ENCODE measurements at places on chromosomes 5 and 9.

DNA sequence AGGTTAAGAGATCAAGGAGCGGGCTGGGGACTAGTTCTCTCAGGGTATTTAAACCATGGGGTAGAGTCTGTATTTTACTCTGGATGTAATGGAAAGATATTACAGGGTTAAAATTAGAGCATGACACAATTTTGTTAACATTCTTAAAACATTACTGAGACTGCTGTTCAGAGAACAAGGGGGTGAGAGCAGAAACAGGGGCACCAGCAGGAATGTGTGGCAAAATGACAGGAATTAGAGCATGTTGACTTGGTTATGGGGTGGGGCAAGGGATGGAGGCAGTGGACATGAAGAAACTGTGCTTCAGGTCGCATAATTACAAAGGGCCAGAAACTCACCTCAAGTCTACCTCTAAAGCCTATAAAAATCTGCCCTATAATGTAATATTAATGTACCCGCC, 75.0 kb downstream of the TMEM232 start:
- no peak for DNase-seq

GRCh38 chr9:136202454-136203407, 2.2 kb downstream of the LHX3 start:
- DNase-seq: no peak

GRCh38 chr5:159844267-159845121, 71.8 kb upstream of the ADRA1B start:
- no peak for DNase-seq

- no peak for DNase-seq
Measured at GRCh38 chr5:78416677-78417425, 56.4 kb downstream of the SCAMP1 start.

- no peak for DNase-seq
Measured at GRCh38 chr5:66958980-66959641, 237.5 kb downstream of the CD180 start.

DNA sequence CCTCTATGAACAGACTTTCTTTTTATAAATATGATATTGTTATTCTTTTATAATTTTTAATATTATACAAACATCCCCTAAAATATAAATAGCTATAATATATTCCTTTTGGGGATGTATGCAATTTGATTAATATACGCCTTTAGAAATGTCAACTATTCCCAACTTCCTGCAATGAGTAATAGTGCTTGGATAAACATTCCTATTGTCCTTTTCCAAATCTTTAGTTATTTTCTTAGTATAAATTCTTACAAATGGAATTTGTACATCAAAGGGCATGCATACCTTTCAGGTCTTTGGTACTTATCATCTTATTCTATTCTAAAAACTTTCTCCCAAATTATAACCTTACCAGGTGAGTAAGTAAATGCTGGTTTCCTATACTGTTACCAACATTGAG, 6.2 kb downstream of the NLN start:
- no peak for DNase-seq

DNA sequence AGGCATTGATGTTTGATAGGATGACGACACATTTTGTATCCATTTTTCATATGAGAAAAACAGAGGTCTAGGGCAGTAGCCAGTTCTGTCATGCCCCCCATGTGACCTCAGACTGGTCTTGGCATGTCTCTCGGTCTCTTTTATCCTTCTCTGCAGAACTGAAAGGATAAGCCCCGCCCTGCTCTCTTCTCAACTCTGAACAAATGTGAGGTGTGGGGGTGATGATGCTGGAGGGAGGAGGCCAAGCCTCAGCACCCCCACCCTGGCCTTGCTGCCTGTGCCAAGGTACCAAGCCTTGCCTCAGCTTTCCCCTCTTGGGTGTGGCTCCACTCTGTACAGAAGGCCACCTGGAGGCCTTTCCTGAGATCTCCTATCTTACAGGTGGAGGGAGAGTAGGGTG, 19.5 kb upstream of the CRB2 start:
- DNase-seq: no peak

DNA sequence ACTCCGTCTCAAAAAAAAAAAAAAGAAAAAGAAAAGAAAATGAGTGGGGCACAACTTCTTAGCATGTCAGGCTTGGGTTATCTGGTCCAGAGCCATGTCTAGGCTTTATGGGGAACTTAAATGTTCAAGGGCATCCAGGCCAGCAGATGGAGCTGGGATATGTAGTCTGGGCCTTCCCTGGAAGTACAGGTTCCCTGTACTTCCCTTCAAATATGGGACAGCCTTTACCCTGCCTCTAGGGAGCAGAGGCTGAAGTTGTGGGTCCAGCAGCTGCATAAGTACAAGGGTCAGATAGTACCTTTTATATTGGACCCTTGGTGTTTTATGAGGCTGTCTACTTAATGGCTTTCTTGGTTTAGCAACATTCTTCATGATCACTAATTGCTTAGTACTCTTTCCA, 42.1 kb downstream of the FAF2 start:
- DNase-seq: no peak

DNA sequence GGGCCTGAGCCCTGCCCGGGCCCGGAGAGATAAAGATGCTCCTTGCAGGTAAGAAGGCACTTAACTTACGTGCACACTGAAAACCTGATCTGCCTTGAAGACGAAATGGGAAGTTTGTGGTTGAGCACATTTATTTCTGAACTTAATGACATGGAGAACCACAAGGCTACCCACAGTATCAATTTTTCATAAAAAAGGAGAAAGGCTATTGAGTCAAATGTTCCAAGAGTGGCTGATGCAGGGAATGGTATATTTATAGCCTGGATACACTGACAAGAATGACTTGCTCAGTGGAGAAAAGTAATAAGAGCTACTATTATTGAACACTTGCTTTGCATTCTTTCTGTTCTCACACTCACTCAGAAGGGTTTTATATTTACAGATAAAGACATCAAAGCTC, 419.3 kb downstream of the ACTL7B start:
- no peak for DNase-seq

- no peak for DNase-seq
Measured at GRCh38 chr5:32020271-32020670, 153.8 kb downstream of the GOLPH3 start.

DNA sequence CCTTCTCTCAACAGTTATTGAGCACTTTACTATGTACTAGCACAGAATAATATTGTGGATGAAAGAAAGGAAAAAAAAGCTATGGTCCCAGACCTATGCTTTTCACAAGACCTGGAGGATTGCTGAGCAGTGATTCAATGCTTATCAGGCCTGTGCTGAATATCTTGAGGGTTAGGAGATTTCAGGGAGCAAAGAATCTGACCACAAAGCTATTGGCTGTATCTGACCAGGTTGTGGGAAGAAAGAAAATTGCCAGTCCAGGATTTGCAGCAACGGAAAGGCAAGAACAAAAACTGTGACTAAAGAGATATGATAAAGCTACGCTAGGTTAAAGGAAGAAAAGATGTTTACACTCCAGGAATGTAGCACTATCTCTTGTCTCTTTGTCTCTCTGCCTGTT, 14.9 kb upstream of the MACIR start:
- no peak for DNase-seq

GRCh38 chr5:37871023-37871815, 31.4 kb upstream of the GDNF start:
- no peak for DNase-seq

DNA sequence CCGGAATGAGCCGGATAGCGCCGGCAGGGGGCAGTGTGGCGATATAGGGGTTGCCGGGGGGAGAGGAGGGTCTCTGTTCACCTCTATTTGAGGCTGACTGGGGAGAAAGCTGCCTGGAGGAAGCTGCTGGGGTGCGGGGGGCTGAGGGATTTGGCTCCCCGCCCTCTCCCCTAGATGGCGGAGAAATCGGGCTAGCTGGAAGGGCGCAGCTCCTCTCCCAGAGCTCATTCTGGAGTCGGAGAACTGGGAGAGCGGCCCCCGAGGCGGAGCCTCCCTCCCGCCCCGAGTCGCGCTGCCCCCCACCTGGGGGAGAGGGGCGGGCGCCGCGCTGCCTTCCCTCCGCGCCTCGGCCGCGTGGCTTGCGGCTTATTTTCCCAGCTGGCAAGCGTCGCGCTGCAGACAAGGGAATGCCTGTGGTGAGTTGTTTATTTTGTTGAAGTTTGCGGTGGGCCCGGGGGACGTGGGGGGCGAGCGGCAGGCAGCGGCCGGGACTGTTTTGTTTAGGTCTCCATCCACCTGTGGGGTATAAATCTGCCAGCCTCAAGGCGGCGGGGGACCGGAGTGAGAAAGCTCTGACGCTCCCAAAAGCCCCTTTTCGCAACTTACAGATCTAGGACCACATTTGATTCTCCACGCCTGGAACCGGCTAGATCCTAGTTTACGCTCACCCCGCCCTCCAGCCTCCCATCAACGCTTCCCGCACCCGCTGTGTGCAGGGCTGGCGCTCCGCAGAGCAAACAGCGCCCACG, 4.1 kb upstream of the RGMB start:
- DNase-seq: no peak

DNA sequence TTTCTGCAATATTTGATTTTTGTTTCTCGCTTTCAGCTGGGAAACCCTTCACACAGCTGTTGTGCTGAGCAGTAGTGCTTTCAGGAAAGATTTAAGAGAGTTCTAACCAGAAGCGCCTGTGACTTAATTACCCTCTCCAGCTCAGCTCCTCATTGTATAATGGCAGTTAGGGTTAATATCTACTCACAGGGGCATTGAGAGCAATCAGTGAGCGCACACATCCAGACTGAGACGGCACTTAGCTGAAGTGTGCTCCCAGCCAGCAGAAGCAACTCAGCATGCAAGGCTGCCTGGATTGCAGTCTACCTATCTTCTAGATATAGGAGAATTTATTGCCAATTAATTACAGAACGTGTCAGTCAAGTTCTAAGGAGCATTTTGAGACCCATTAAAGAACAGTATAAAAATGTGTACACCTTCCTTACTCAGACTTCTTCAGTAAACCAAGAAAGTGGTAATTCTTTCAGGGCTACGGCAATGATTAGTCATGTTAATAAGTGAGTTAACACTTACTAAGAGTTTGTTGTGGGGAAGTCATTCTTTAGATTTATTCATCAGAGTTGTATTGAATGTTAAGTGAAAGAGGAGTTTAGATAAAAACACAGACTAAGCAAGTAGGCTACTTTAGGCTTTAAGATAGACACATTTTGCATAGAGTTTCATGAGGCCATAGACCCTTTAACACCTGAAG, 111.7 kb upstream of the PCAT7 start:
- no peak for DNase-seq

GRCh38 chr9:99335280-99335679, 113.2 kb downstream of the SEC61B start:
- DNase-seq: no peak

- no peak for DNase-seq
Measured at GRCh38 chr5:80119372-80119771, 84.2 kb downstream of the THBS4 start.

GRCh38 chr5:17256839-17257238, 39.4 kb downstream of the BASP1 start:
- DNase-seq: no peak

- DNase-seq: no peak
Measured at GRCh38 chr5:20055301-20055700, 67.3 kb upstream of the CDH18 start.

GRCh38 chr5:169106911-169107706, 193.8 kb downstream of the SLIT3 start:
- no peak for DNase-seq

DNA sequence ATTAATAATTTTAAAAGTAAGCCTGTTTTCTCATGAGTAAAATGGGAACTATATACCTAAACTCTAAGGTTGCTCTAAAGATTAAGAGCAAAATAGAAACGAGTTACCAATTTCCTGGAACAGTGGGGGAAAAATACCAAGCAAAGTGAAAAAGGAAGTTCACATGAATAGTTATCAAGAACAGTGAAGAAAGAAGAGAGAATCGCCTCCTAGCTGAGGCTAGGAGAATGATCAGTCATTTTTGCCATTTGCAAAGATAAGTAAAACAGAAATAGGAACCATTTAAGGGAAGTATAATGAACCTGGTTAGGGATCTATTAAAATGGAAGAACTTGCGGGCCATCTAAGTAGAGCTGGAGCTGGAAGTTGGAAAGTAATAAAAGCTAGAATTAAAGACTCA, 50.7 kb downstream of the P4HA2 start:
- no peak for DNase-seq

GRCh38 chr9:104482921-104483570, 21.0 kb upstream of the OR13F1 start:
- no peak for DNase-seq

DNA sequence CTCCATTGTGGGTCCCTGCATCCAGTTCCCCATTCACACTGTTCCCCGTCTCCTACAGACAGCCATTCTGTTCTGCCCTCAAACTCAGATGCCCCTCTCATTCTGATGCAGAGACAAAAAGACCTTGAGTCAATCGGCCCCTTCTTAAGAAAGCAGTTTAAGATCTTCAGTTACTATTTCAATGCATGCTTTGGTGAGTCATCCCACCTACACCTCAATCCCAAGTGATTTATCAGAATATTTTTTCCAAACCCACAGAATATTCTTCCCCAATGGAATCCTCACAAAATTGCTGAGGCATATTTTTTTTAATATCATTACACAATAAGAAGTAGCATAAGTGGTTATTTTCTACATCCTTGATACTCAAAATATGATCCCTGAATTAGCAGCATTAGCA, 92.4 kb upstream of the SLC1A1 start:
- no peak for DNase-seq

DNA sequence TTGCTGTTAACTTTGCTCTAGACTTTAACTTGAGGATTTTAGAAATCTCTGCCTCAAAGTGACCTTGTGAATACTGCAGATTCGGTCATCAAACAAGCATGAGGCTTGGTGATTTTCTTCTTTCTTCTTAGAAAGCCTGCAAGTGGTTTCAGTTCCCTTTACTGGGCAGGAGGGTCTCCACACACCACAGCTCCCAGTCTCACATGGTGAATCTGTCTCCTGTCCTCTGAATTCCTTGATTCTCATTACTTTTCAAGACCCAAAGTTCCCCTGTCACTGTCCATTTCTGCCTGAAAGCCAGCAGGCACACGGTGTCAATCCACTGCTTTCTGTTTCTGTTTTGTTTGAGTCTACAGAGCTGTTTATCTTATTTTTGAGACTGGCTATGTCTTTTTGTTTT, 14.1 kb downstream of the HSPB3 start:
- DNase-seq: no peak

DNA sequence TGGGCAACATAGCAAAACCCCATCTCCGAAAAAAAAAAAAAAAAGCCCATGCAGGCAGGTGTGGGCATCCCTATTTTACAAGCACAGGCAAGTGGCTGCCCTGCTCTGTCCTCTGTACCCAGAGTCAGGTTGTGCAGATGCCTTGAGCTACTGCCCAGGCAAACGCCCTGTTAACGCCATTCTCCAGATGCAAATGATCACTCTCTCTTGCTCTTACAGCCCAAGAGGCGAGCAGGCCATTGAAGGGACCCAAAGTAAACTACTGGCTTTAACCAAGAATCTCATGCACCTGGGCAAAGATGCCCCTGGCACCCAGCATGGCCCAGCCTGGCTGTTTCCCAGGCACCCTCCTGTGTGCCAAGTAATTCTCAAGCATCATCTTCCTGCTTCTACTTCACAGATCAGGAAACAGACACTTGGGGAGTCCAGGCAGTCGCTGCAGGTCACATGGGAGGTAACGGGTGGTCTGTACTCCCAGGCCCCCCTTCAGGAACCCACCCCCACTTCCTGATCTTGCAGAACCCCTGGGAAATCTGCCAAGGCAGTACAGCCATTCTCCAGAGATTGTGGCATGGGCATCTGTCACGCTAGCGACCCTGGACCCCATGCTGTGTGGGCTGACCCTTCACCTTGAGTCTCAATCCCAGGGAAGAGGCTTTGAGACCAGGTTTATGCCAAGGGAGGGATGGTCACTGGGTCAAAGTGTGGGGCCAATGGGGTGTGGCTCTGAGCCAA, 14.2 kb downstream of the EEIG1 start:
- DNase-seq: no peak

- DNase-seq: no peak
Measured at GRCh38 chr5:172705576-172706084, 64.6 kb downstream of the NEURL1B start.

GRCh38 chr5:112737070-112737462, 619 bp upstream of the APC start:
- DNase-seq: no peak

Measured in effector memory CD4-positive, alpha-beta T cell (primary cell).